Stimulated activated CD8-positive, alpha-beta memory T cell treated with anti-CD3 and anti-CD28 coated beads, Interleukin-15, amount 100 ng/mL, for 4 hours (primary cell): ENCODE measurements at places on chromosomes 3 and 15.

- DNase-seq: no peak
Observed at GRCh38 chr3:27789420-27789819, 67.3 kb upstream of the EOMES start.

DNA sequence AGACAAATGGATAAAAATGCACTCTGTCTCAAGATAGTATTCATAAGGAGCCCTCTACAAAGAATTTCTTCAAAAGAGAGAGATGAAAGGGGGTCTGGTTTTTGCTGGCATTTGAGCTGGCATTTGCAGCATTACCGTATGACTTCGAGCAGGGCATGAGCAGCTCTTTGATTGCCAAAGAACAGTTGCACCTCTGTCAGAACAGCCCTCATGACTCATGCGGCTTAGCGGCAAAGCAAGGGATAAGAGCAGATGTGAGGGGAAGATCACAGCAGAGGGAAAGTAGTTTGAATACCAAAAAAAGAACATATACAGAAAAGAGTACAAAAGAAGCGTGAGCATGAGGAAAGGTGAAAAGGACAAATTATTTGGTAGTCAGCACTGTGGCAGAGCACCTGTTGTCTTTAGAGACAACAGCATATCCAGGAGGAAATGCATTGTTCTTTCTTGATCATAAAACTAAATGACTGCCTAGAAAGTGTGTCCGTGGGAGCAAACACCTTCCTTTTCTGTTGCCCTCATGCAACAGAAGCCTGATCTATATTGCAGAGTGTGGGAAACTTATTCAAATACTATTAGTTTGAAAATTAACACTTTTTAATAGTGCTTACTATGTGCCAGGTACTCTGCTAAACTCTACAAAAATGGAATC lies 80.5 kb upstream of the SLC24A5 start:
- DNase-seq: no peak

GRCh38 chr3:182637350-182638110 lies 155.8 kb upstream of the ATP11B start:
- DNase-seq: no peak

DNA sequence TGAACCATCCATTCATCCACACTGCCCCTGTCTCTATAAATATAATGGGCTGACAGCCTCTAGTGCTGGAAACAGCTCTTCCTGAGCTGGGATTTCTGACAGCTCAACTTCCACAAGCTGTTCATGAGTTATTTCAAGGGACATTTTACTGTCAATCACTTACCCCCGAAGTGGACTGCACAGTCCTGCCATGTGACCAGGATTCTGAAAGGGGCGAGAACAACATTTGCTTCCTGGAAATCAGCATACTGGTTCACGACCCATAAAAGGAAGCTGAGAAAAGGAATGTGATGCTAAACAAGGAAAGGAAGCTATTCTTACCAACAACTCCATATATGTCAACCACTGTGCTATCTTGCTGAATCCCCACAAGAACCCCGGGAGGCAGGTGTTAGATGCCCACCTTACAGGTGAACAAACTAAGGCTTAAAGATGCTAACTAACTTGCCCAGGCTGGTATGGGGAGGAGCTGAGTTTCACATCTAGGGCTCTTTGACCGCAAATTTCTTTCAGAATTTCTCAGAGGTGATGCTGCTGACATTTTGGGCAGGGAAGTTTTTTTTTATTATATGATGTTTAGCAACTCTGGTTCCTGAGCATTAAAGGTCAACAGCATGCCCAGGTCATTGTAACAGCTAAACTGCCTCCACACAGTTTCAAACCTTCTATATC lies 16.5 kb upstream of the REC114 start:
- no peak for DNase-seq

DNA sequence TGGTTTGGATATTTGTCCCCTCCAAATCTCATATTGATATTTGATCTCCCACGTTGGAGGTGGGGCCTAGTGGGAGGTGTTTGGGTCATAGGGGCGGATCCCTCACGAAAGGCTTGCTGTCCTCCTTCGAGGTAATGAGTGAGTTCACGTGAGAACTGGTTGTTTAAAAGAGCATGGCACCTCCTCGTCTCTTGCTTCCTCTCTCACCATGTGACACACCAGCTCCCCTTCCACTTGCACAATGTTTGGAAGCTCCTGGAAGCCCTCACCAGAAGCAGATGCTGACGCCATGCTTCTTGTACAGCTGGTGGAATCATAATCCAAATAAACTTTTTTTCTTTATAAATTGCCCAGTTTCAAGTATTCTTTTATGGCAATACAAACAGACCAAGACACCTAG lies 38.6 kb downstream of the RFTN1 start:
- DNase-seq: no peak

- DNase-seq: no peak
Observed at GRCh38 chr15:85757939-85758654, 36.6 kb downstream of the KLHL25 start.

DNA sequence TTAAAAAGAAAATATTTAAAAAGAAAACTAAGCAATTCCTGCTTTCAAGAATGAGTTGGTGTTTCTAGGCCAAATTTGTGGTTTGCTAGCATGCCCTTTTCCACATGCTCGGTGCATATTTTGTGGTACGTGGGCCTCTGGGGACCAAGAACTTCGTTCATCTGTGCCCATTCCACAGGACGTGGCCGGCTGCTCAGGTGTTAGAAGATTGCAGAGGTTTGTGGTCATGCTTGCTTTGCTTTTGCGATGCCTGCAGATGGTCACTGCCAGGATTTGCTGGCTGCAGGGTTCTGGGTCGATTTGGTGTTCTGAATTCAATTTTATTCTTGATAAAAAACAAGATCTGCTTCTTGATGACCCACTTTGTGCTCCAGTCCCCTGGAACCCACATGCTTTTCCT lies 7.5 kb downstream of the PSTPIP1 start:
- DNase-seq: no peak
